8988T (cell line): ENCODE measurements at places on chromosomes 3 and 15.
A peak's percentile ranks its signal among the peaks of the same experiment; 100 is the strongest.

DNA sequence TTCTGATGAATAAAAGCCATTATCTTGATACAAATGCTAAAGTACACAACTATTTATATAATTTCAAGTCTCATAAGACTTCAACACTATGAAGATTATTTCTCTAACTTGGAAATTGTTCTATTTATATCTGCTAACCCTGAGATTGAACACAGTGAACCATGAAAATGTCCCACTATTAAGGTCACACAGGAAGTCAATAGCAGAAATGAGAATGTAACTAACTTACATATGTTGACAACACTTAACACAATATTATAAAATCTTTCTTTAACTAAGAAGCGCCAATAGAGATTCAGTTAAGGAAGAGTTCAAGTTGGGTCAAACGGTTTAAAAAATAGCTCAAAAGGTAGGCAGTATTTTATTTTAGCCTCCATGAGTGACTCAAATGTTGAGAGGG is 551.8 kb upstream of the CBLB start:
- no peak for DNase-seq

- peak; percentile 51 for DNase-seq
Measured at GRCh38 chr15:90530250-90531051, 728 bp downstream of the CRTC3 start.

- DNase-seq = no peak
Measured at GRCh38 chr15:23039917-23040281, 530 bp upstream of the TUBGCP5 start.

GRCh38 chr3:33007776-33008175 is 56.3 kb downstream of the CCR4 start:
- DNase-seq = no peak

DNA sequence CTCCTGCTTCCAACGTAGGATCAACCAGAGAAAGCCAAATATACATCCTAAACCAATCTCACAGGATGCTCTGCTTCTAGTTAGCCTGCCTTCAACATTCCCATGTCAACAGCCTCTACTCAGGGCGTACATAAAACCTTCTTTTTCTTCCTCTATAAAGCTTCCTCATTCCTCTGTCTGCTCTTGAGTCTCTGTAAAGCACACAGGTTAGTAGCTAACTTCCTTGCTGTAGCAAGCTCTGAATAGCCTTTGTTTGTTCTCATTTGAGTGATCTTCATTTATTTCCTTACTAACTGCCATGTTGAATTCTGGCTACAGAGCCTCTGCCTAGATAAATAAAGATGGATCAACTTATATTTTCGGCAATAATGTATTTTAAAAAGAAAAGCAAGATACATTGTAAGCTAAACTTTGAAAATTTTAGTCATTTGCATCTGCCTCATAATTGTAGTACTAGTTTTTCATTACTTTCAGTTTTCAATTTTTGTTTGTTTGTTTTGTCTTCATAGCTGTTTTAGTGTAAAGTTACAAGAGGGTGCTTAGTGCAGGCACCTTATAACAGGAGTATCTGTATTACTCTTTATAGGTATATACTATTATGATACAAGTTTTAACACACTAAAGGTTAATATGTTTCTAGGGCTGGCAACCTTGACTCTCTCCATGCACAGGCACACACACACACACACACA is 498.2 kb downstream of the PYDC2 start:
- DNase-seq = no peak

DNA sequence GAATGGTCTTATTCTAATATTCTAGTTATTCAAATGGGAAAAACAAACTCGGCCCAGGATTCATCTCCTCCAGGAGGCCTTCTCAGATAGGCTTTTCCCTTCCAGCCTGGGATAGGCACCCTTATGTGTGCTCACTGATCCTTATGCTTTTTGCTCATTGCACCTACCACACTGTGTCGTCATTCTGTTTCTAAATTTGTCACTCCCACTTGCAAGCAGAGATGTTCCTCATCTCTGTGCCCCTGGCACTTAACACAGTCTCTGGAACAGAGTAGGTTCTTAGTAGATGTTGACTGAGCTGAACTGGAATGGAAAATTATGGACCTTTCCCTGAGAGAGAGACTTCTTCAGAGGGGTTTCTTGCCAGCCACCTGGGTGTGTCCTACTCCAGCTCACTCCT is 18.7 kb upstream of the SPG11 start:
- no peak for DNase-seq

DNA sequence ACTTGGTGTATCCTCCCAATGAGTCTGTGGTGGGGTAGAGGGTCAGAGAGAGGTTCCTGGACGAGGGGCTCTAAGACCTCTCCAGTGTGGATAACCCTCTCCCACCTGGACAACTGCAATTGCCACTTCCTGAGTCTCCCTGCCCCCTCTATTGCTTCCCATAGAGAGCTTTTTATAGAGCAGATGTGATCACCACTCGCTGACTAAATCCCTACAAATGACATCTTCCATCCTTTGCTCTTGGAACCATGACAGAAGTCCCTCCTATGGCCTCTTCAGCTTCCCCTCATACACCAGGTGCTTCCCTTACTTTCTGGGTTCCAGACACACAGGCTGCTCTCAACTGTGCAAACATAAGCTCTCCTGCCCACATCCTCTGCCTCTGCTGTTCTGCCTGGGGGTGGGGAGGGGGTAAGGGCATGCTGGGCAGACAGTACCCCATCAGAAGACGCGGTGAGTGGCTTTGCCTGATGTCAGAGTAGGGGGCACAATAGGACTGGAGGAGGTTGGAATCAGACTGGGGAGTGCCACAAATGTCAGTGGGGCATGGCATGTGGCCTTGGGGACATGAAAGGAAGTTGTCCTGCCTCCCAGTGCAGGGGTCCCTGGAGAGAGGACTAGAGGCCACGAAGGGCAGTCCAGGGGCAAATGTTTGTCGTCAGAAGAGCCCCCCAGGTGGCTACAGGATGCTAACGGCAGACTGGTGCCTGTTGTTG is 15.2 kb downstream of the ITIH3 start:
- no peak for DNase-seq

DNA sequence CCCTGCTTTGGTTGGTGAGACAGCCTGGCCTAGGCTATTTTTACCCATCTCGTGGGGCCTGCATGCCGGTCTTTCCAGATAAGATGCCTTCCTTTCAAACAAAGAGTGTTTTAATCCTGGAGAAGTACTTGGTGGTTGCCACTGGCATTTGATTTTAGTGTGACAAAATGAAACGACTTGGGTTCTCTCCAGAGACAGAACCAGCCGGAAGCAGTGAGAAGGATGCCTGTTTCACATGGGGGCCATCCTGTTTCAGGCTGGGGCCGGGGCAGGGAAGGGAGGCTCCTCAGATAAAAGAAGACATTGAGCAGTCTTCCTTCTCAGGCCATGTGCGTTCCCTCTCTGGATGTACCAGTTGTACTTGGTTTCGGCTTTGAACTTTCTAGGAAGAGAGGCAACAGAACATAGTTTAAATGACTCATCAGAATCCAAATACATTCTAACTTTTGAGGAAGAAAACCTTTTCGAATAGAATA is 74.9 kb downstream of the TOP2B start:
- DNase-seq = no peak

- no peak for DNase-seq
Measured at GRCh38 chr3:123155471-123156011, 46.2 kb upstream of the SEC22A start.
